CD4-positive, alpha-beta T cell treated with Interleukin-6 at 100 ng/mL for 8 hours (primary cell): ENCODE measurements at places on chromosomes 5 and 9.
A peak's percentile ranks its signal among the peaks of the same experiment; 100 is the strongest.

DNA sequence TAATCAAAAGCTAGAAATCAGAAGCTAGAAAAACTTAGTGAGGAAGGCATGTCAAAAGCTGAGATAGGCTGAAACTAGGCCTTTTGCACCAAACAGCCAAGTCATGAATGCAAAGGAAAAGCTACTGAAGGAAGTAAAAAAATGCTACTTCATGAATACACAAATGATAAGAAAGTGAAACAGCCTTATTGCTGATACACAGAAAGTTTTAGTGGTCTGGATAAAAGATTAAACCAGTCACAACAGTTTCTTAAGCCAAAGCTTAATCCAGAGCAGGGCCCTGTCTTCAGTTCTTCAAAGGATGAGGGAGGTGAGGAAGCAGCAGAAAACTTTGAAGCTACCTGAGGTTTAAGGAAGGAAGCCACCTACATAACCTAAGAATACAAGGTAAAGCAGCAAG is 102.5 kb upstream of the SH3GL2 start:
- no peak for DNase-seq

GRCh38 chr5:140383300-140383699 is 18.3 kb upstream of the ANKHD1 start:
- no peak for DNase-seq

DNA sequence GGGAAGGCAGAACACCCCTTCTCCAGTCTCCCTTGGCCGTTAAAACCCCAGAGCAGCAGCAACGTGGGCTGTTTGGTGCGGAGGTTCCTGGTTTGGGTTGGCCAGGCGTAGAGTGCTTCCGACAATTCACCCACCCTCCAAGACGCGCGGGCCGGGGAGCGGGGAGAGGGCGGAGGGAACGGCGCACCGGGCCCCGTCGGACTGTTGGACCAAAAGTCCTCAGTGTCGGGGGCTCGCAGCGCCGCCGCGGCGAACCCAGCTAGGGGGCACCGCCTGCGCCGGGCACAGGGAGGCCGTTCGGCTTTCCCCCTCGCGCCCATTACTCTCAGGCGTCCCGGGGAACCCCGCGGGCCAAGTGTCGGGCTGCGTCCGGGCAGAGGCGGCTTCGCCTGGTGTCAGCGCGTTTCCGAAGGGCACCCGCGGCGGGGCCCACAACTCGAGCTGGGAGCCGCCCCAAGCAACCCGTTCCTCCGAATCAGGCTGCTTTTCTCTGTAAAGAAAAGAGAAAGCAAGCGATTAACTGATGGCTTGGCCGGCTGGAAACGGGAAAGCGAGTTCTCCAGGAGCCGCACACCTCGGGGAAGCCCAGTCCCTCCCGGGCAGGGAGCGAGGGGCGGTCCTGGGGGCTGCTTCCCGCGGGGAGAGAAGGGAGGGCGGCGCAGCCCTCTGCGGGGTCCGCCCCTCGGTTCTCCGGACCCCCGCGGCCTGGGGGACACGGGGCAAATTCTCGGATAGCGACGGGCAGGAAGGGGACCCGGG is 145.5 kb downstream of the ERCC6L2 start:
- peak; percentile 43 for DNase-seq

- DNase-seq: no peak
These were observed 10.0 kb upstream of the FGF18 start for GRCh38 chr5:171409164-171410136.

GRCh38 chr9:90141723-90142122 is 500.9 kb downstream of the DIRAS2 start:
- DNase-seq: no peak
